ENCODE measurements at places on chromosomes 11 and 22. TPM values are rescaled to one million over a fixed set of nuclear protein-coding genes. Genes with fewer than 3 reads are reported as not detected.
A peak's percentile ranks its signal among the peaks of the same experiment; 100 is the strongest.

Gene IFTAP
- 39.1 TPM for total RNA-seq

Gene APOBEC3B
- total RNA-seq = 0.68 TPM

DNA sequence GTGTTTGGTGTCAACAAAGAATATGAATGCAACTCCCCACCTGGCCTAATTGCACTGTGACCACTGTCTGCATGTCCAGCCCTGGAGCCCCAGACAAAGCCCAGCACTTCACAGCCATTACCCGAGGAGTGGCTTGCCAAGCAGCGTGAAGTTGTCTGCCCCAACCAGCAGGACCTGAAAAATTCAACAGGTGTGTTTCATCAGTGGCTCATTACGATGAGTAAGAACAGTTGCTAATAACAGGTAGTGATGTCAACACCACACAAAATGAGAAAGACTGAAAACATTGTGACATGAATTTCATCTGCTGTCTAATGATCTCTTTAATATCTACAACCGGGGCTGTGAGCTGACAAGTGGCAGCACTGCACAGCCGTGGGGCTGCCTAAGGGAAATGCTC is 10.3 kb downstream of the MRPL21 start:
- no peak for DNase-seq

GRCh38 chr22:33737662-33738061 is 182.6 kb downstream of the LARGE1 start:
- no peak for DNase-seq

- DNase-seq = no peak
Observed at GRCh38 chr22:29964776-29965175, 81.8 kb downstream of the MTMR3 start.

DNA sequence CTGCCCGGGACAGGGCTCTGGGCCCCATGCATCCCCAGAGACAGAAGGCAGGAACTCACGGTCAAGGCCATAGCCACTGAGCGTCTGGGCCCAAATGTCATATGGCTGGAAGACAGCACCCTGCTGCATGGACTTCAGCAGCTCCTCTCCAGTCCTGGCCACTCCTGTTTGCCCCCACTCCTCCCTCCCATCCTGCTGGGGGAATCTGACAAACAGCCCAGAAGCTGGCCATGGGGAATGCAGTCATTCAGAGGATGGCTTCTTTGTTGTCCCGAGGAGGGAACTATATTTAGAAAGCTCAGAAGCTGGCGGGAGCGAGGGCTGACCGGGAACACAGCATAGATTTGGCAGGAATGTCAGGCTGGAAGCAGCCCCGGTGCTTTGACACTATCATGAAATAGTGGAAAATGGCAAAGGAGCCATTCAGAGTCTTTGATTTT is 35.0 kb downstream of the DKK3 start:
- peak; percentile 73 for DNase-seq

GRCh38 chr11:77283101-77283500 is 18.4 kb downstream of the GDPD4 start:
- no peak for DNase-seq

- no peak for DNase-seq
Observed at GRCh38 chr11:74002832-74003231, 6.1 kb downstream of the UCP3 start.
